ENCODE measurements at places on chromosomes 6 and 20. TPM values are rescaled to one million over a fixed set of nuclear protein-coding genes. Genes with fewer than 3 reads are reported as not detected.

- H3K4me3 ChIP-seq, result no peak overlapping the region
- H3K4me1 ChIP-seq, result no peaks in the 10 kb centered on the region
- no peaks in the 10 kb centered on the region for H3K27me3 ChIP-seq
- H3K36me3 ChIP-seq, result no peaks in the 10 kb centered on the region
Observed at GRCh38 chr20:41719151-41719550, 101.0 kb upstream of the CHD6 start.

- H3K27ac ChIP-seq, result no peak overlapping the region
- H3K27me3 ChIP-seq, result no peaks in the 10 kb centered on the region
- no peaks in the 10 kb centered on the region for H3K4me1 ChIP-seq
- DNase-seq, result no peak
Observed at GRCh38 chr6:70847106-70848084, 109.5 kb downstream of the B3GAT2 start.

DNA sequence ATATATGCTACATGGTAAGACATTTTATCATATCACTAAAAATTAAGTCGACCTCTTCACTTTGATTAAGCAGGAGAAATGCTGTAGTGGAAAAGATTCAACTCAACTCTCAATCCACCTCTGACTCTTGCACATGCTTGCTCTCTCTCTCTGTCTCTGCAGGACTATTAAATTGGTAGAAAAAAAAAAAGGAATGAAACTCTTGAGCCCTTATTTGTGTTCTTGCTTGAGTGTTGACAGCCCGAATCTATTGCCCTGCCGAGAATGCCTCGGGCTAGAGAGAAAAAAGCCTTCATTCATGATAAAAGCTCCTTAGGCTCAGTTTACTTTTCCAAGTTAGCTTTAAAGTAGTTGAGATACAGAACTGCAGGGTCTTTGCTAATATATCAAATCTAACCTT, 722.2 kb downstream of the PRKN start:
- no peak for DNase-seq
- no peaks in the 10 kb centered on the region for H3K4me1 ChIP-seq
- no peaks in the 10 kb centered on the region for H3K36me3 ChIP-seq
- H3K27me3 ChIP-seq, result no peaks in the 10 kb centered on the region
- no peak overlapping the region for H3K4me3 ChIP-seq

GRCh38 chr20:62352402-62353288, 14.5 kb downstream of the LAMA5 start:
- no peak overlapping the region for H3K27ac ChIP-seq
- peaks cover 3% of the 10 kb centered on the region for H3K4me1 ChIP-seq
- H3K4me3 ChIP-seq, result no peak overlapping the region
- no peak for DNase-seq
- no peaks in the 10 kb centered on the region for H3K27me3 ChIP-seq

PPIL6 gene
- 0.85 TPM for polyA plus RNA-seq

All from B cell (primary cell).